ENCODE measurements at places on chromosomes 4 and X.

GRCh38 chr4:72207196-72207595 is 175.4 kb downstream of the NPFFR2 start:
- DNase-seq: no peak

DNA sequence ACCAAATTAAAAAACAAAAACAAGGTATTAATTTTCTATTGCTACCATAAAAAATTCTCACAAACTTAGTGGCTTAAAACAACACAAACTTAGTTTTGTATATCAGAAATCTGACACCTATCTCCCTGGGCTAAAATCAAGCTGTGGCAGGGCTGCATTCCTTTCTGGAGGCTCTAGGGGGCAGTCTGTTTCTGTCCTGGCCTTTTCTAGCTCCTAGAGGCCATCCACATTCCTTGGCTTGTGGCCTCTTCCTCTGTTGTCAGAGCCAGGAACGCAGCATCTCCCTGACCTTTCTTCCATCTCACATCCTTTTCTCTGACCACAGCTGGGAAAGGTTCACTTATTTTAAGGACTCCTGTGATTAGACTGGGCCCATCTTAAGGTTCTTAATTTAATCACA is 38.9 kb upstream of the TLR2 start:
- no peak for DNase-seq

- no peak for DNase-seq
These were observed 1011.1 kb upstream of the HS3ST1 start for GRCh38 chr4:12439633-12440305.

DNA sequence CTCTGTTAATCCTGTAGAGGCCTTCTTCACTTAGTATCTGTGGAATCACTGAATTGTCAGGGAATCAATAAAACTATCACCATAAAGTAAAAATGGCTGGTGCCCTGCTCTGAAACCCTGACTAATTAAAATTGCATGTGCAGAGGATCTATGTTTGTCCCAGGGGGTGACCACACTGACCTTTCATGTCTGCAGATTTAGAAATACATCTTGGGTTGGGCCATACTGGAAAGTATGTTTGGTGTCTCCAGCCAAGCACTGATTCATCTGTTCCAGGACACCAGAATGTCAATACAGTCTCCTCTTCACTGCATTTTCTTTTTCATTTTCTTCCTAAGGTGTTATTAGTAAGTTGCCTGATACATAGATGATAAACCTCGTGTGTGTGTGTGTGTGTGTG is 490.9 kb upstream of the INTU start:
- no peak for DNase-seq

DNA sequence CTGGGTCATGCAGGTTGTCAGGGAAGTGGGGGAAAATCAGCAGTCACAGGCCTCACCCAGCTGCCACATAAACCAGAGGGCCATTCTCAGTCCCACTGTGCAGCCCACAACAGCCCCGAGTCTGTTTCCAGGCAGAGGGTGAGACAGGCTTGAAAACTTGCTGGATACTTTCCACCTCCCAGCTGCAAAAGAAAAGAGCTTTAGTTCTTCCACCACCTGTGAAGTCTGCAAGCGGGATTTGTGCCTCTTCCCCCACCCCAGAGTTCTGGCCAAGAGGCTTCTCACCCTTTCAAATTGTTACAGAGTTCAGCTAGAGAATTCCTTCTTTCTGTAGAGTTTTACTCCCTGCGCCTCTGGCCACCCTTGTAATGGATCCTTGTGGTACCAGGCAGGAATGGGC is 115.5 kb upstream of the ZDHHC15 start:
- no peak for DNase-seq

DNA sequence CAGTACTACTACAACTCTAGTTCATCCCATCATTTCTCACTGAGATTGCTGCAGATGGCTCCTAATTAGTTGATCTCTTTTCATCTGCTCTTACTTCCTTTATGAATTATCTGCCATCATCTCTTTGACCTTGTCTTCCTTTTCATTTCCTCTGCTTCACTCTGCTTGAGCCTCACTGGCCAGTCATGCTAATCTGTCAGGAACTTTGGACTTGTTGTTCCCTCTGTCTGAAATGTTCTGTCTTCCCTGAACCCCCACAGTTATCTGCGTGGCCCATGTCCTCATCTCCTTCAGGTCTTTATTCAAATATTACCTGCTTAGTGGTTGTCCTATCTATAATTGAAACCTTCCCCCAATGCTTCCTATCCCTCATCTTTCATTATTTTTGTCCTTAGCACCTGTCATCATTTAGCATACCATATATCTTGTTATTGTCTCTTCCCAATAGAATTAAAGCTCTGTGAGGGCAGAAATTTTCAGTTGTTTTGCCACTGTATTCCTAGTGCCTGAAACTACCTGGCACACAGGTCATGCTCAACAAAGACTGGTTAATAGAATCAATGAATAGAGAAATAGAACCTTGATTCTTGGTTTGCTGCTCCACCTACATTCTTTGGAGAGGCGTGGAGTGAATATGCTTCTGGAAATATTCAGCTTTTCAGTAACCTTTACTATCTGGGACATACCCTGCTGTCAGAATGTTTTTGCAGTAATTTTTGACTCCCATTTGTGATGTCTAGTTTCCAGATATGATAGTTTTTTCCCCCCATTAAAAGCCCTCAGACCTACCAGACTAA is 5.0 kb downstream of the SLC4A4 start:
- no peak for DNase-seq
